Activated CD8-positive, alpha-beta memory T cell treated with anti-CD3 and anti-CD28 coated beads for 1 hour (primary cell): ENCODE measurements at places on chromosomes 11 and 22.

GRCh38 chr11:126284829-126285228 lies 1.9 kb downstream of the TIRAP start:
- DNase-seq = peak; percentile 74

- DNase-seq = no peak
Measured at GRCh38 chr11:33417121-33417520, 159.9 kb downstream of the HIPK3 start.

DNA sequence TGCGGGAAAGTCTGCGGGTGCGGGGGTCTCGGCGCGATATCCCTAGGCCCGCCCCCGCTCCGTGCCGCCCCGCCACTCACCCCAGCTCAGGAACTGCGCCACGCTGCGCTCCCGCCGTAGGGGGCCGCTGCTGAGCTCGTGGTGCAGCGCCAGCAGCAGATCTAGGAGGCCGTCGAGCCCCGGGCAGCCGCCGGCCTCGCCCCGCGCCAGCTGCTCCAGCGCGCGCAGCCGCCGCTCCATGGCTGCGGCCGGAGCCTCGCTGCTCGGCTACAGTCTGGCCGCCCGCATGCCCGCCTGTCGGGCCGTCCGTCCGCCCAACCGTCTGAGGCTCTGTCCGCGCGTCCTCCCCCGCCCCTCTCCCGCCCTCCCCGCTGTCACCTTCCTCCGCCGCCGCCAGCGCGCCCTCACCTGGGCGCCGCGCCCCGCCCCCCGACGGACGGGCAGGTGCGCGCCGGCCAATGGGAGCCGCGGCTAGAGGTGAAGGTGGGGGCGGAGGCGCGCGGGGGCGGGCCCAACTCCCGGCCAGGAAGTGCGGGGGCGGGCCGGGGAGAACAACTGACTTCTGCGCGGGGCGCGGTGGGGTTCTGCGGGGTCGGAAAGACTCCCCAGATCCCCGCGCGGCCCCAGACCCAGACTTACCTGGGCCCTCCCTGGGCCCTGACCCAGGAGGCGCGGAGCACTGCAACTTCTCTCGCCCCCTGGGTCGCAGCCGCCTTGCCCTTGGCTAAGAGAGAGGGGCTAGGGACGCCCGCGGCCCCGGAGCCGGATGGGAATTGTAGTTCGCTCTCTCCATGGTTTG lies at the start of gene CDC42BPG:
TSS of gene CDC42BPG (minus strand) at position 324 of the 799 bp plus-strand sequence. CDS start at position 240, 84 bp downstream.
- no peak for DNase-seq

DNA sequence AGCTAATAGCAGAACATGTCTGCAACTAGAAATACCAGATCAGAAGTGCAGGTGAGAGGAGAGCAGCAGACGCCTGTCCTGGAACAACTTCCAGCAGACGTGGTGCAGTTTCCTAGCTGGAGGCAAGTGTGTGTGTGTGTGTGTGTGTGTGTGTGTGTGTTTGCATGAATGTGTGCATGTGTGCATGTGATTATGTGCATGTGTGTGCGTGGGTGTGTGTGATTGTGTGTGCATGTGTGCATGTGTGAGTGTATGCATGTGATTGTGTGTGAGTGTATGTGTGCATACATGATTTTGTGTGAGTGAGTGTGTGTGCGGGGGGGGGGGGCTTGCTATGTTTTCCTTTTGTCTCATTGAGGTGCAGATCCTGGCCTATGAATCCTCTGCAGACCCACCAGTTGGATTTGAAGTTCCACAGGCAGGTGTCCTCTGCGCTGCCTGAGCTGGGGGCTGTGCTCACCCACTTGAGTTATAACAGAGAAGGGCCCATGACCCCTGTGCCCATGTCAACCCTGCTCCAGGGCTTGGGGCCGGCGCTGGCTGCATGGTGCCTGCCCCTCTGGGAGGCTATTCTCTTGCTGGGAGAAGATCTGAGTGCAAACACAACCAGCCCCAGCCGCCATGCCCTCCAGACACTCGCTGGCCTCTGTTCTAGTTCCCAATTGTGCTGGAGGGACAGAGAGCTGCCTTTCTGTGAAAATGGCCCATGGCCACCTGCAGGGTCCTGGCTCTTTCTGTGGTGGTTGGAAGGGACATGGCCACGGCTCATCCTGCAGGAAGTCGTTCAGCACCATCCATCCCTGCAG lies 821.3 kb downstream of the BRD1 start:
- no peak for DNase-seq

DNA sequence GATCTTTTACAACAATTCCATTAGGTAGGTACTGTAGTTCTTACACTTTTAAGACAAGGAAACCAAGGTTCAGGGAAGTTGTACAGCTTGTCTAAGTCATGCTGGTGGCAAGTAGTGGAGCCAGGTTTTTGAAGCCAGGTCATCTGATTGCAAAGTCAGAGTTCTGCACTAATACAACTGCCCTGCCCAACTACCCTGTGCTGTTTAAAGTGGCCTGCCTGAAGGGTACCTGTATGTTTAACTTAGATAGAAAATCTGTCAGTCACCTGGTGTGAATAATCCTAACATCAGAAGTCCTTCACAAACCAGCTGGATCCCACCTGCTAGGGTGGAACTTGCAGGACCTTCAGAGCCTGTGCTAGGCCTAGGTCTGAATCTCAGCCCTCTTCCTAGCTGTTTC lies 44.2 kb downstream of the ARFGAP2 start:
- no peak for DNase-seq

DNA sequence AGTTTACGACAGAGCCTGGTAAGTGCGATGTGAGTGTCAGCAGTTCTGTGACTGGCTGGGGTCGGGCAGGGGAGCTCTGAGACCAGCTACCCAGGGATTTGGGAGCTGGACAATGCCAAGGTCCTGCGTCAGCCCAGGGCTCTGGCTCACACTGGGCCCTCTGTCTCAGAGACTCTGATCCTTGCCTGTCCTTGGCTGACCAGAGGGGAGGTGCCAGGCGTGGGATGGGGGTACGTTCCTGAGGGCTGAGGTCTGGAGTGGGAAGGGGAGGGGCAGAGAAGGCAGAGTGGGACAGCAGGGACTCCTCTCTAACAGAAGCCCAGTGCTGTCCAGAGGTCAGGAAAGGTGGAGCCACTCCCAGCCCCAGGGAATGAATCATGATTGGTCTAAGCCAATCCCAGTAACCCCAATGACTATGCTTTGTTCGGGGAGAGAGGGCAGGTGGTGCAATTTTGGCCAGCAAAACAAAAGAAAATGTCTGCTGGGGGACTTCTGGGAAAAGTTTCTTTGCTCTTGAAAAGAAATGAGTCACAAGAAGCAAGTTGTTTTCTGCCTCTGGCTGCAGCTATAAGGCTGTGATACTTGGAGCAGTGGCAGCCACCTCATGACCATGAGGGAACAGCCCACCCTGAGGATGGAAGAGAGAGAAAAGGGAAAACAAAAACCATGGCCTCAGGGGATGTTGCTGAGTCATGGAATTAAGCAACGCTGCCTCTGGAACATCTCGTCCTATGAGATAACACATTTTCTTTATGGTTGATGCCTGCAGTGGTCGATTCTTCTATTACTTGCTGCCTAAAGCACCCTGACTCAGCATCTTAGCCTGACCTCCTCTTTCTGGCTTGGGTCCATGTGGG lies 108.3 kb downstream of the CHST1 start:
- no peak for DNase-seq

GRCh38 chr11:394034-394857 lies at the start of gene PKP3:
PKP3 (plus strand) TSS chr11:394209; CDS start chr11:394293, 84 bp downstream.
- DNase-seq = no peak

DNA sequence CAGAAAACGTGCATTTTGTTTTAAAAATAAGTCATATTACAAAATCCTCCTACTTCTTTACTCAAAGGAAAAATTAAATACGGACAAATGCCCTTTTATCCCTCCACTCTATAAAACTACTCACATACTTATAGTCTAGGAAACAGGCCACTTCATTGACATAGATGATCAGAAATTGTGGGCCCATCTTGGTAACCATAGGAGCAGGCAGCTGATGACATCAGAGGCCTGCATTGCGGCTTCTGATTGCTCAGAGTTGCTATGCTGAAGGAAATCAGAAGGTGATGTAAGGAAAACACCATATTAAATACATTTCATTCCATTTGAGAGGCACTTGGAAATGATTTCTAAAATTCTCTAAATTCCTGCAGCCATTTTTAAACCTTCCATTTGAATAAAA lies 27.0 kb downstream of the FAM76B start:
- DNase-seq = no peak

DNA sequence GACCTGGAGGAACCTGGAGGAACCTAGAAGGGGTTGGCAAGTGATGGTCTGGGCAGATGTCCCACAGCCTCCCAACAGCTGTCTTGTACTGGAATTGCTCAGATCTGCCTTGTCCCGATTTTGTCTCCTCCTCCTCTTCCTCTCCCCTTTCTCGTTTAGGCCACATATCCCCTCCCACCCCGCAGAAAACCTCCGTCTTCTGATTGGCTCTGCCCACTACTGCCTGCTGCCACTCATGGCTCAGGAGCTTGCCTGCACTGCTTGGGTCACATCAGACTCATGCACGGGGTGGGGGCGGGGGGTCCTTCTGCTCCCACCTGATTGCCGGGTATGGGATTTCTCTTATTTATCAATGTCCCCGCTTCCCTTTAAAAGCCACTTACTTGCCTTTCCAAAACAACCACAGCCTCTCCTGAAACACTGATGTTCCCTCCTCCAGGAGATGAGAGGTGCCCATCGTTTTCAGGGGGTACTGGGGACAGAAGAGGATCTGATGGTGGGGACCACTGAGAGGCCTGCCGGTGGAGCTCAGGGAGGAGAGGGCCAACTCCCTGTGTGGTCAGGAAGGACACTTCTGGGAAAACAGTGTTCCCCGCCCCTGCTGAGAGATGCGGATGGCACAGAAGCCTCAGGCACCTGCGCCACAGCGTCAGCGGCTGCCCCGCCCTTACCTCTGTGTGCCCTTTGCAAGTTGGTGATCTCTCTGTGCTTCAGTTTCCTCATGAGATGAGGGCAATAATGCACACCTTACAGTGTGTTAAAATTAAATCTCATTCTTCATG lies 14.7 kb downstream of the TOM1 start:
- no peak for DNase-seq

DNA sequence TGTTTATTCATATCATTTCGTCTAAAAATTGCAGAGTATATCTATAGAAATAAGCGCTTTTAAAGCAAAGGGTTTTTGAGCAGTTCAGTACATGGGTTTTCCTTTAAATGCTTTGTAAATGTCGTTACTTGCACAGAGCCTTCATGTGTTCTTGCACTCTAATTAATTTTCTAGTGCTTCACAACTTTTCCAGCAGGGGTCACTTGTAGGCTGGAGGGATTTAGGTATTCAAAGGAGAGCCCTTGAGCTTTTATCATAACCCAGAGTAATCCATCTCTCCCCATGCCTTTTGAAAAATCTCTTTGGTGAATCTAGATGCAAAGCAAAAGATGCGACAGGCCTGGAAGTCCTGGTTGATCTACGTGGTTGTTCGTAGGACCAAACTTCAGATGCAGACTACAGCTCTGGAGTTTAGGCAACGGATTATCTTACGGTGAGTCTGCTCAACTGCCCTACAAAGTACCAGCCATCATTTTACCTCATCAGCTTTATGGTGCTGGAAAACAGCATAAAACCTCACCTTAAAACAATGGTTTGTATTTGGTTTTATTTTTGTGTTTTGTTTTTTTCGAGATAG lies 60.4 kb downstream of the SFI1 start:
- DNase-seq = no peak

- no peak for DNase-seq
Measured at GRCh38 chr11:62923601-62924411, 2.6 kb upstream of the CHRM1 start.

DNA sequence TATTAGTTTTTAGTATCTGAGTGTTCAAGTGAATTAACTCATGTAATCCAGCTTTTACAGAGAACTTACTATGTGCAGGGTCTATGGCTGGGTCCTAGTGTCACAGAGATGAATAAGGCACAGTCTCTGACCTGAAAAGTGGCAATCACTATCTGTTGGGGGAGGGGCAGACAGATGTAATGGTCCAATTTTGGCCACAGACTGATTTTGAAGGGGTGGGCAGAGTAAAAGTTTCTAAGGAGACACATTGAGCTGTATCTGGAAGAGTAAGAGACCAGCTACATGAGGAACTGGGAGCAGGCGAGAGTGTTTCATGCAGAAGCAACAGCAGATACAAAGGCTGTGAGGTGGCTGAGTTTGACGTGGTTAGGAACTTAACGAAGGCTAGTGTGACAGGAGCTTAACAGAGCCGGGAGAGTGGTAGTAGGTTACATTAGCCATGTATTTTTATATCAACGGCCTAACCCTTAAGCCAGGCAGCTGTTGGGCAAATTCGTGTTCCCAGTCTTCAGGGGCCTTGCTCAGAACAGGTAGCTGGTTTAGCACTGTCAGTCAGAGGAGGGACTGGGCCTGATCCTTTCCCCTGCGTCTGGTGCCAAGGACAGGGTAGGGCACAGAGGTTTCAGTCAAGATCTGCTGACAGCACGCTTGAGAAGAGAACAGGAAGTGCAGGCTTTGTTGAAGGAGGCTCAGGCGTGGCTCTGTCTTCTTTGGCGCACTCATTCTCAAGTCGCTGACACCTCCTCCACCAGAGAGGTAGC lies 1.4 kb upstream of the STIM1 start:
- peak; percentile 59 for DNase-seq

DNA sequence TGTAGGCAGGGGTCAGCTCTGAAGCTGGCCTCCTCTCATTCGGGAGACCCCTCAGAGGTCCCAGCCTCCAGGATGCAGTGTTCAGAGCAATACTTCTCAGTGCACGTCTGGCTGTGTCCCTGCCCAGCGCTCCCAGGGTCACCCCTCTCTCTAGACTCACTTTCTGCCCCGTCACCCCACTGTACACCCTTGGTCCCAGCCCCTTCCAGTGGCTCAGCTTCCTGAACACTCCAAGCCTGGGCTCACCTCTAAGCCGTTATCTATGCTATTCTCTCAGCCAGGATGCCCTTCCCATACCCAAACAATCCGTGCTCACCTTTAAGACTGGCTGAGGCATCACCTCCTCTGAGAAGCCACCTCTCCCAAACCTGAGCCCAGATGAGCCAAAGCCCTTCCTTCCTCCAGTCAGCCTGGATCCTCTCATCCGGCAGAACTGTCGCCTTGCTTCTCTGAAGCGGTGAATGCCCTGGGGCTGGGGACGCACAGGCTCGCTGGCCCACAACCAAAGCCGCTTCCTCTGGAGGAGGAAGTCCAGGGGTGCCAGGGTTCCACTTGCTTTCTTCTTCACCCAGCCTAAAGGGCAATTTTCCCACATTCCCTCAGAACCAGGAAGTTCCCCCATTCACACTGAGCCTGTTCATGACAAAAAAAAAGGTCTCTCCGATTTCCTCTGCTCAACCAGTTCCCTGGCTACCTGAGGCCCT lies 13.7 kb upstream of the CDKN1C start:
- no peak for DNase-seq

DNA sequence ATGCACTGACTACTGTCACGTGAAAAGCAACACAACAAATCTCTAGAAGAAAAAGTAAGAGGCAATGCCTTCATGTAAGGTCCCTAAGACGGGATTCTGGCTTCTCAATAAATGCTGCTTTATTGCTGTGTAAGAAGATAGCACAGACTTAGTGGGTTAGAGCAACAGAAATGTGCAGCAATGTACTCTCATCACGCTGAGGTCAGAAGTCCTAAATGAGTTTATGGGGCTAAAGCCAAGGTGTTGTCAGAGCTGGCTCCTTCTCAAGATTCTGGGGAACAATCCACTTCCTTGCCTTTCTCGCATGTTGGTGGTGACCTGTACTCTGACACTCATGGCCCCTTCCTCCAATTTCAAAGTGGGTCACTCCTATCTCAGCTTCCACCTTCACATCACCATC lies 93.4 kb downstream of the SHANK2 start:
- DNase-seq = no peak
